Pons (tissue), 1 donor: ENCODE measurements at places on chromosomes 7 and 10.
A peak's percentile ranks its signal among the peaks of the same experiment; 100 is the strongest.

- DNase-seq, result no peak
These were observed 59.8 kb downstream of the CPVL start for GRCh38 chr7:29086545-29086944.

GRCh38 chr7:113856010-113856409 is 62.8 kb downstream of the PPP1R3A start:
- DNase-seq, result no peak

DNA sequence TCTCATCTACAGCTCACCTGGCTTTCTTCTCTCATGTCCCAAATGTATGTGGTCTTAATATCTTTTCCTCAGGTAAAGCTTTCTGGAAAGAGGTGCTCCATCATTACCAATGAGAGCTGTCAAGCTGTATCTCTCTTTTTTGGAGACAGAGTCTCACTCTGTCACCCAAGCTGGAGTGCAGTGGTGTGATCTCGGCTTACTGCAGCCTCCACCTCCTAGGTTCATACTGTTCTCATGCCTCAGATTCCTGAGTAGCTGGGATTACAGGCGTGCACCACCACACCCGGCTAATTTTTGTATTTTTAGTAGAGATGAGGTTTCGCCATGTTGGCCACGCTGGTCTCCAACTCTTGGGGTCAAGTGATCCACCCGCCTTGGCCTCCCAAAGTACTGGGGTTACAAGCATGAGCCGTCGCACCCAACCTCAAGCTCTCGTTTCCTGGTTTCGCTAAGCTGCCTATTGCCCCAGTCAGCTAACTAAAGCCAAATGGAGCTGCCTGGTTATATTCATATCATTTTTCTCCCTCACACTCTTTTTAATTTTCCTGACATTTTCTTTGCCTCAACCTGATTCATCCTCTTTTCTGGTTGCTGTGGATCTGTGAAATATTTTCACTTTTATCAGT is 60.5 kb downstream of the SUFU start:
- no peak for DNase-seq

DNA sequence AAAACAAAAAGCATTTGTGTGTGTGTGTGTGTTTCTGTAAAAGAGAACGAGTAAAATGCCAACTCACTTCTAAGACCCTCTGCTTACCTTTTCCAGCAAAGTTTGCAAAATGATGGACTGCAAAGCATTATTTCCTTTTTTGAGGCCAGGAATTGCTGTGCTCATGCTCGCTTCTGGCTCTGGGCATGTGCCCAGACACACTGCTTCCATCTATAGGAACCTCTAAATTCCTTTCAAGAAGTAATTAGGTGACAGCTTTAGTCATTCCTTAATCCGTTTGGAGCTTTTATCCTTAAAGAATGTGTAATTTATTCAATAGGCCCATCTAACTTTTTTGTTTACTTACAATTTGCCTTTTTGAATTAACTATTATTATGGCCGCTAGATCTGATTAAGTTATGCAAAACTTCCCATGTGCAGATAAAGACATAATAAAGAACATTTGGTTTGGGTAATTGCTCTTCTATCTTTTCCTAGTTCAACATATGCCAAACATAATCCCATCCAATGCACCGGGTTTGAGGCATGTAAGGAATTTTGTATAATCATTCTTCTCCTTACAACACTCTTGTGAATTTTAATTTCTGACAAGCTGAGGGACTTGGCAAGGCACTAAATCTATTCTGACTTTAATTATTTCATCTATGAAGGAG is 34.7 kb downstream of the A1CF start:
- DNase-seq, result no peak

- DNase-seq, result no peak
These were observed 111.1 kb upstream of the PDLIM1 start for GRCh38 chr10:95401704-95402469.

DNA sequence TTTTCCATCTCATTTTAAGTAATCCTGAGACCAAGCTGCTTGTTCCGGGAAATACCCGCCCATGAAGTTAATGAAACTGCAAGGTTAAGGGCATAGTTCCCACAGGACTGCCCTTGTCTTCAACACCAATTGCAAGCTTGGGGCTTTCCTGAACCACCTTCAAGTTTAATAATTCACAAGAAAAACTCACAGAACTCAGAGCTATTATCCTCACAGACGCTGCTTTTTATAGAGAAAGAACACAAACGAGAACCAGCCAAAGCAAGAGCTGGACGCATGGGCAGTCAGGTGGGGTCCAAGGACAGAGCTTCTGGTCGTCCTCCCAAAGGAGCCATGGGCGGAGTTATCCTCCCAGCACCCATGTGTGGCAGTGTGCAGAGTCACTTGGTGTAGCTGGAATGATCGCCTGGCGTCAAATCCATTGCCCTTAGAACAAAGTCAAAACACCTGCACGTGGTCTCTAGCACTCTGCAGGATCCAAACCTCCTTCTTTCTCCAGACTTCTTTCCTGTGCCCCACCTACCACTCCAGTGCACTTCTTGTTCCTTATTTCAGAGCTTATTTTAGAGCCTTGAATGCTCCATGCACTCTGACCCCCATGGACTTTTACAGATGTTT is 56.7 kb downstream of the SNX10 start:
- DNase-seq, result no peak

- no peak for DNase-seq
These were observed 40.2 kb downstream of the C10orf105 start for GRCh38 chr10:71679425-71679824.

DNA sequence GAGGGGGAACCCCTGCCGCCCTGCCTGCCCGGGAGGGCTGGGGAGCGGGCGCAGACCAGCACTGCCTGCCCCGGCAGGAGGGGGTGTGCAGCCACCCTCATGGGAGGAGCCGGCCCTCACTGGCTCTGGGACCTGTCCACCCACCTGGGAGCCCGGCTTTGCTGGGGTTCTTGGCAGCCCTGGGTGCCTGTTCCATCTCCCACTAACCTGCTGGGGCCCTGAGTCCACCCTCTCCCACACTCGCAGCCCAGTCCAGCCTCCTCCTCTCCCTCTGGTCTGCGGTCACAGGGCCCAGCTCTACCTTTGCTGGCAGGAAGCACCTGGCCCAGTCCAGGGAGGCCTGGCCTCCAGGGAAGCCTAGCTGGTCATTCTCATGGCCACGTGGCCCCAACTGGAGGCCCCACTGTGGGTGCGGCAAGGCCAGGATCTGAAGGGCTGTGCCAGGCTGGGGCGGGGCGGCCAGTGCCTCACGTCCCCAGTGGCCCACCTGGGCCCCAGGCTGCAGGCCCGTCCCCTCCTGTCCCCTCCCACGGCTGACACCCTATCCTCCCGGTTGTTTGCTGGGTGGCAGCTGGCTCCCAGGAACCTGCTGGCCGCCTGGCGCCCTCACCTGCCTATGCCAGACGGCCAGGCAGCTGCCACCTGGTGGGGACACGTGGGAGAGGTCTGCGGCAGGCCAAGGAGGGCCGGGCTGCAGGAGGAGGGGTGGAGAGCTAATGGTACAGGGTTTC is at the start of gene TMEM184A:
TMEM184A (minus strand) TSS at position 393 of the 731 bp plus-strand sequence. CDS start 721 bp downstream, outside the sequence.
- no peak for DNase-seq

DNA sequence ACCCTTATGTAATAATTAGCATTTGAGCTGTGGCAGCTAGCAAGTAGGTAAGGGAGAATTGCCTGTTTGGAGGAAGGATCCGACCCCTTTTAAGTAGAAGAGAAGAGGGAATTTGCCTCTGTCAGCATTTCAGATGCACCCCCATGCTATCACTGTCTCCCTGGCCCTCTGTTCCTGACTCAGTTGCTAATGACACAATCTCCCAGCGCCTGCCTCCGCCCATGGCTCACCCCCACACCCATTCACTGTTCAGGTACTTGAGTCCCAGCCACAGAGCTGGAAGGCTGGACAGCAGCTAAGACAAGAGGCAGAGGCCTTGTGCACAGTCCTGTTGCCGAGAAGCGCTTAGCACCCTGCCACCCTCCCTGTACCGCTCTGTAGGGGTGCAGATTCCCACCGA is 512.3 kb upstream of the GALNT17 start:
- DNase-seq, result no peak

- DNase-seq, result no peak
These were observed 702 bp upstream of the KAZALD1 start for GRCh38 chr10:101060951-101061623.

- DNase-seq, result no peak
These were observed 23.2 kb downstream of the RAPGEF5 start for GRCh38 chr7:22333680-22334141.

DNA sequence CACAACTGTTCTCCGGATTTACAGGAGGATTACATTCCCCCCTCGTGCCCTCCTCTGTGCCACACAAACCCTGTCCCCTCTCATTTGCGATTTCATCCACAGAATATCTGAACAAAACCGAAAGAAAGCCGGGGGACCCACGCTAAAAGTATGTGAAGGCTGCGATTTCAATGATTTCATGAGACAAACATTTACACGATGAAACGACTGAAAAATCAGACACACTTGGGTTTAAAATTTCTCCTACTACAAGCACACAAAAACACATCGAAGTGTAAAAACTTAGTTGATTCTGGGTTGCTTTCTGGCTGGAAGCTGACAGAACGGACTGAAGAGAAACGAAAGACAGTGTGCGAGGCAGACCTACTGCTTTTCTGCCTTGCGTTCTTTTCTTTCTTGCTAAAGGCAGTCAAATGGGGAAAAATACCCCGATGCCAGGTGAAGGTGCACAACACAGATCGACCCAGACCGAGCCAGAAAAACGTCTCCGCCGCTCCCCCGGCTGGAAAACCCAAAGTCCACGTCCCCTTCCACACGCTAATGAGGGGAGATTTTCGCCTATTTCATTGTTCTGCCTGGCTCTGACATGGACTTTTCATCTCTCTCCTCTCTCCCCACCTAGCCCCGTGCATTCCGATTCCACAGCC is 1.2 kb downstream of the HIPK2 start:
- DNase-seq, result peak; percentile 74

DNA sequence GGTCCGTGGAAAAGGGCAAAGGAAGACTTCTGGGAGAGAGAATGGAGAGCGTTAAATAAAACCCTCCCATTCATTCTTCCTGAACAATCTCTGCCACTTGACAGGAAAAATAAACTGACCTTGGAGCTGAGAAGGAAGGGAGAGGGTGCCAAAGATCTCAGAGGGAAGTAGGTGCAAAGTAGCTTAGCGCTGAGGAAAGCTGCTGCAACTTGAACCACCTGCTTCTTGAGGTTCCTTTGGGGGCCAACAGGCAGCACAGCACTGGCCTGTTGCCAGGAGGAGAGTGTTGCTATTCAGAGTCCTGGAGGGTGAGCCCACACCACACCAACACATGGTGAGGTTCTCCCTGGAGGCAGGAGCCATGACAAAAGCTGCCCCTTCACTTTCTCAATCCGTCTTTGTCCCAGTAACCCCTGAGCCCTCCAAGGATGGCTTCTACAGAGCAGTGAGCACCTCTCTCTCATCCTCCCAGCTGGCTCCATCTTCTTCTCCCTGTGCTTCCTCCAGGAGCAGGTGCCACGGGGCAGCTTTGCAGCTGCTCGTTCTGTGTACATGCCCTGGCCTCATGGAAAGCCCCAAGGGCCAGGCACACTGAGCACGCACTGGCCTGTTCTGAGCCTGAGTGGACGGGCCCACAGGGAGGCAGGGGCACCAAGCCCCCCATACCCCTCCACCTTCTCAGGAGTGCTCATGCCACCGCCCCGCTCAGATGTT is 101.3 kb downstream of the STRA8 start:
- no peak for DNase-seq

- no peak for DNase-seq
These were observed 62.4 kb downstream of the INHBA start for GRCh38 chr7:41640487-41640886.

GRCh38 chr10:124472071-124472470 is 10.4 kb downstream of the LHPP start:
- DNase-seq, result no peak

GRCh38 chr10:62109587-62110293 is 158.9 kb downstream of the RTKN2 start:
- DNase-seq, result peak; percentile 39

DNA sequence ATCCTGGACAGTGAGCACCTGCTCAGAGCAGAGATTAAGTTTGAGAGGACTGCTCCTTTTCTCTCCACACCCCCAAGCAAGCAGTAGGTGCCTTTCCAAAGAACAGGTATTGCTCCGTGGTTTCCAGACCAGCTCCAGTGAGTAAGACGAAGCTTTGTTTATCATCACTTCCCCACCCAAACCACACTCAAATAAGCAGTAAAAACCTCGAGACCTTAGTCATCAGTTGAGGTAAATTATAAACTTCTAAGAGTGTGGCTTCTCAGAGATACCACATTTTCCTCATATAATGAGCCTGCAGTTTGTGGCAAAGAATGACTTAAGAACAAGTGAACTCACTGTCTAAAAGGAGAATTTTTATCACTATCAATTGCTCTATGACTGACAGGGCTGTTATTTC is 50.0 kb upstream of the GRB10 start:
- DNase-seq, result no peak

DNA sequence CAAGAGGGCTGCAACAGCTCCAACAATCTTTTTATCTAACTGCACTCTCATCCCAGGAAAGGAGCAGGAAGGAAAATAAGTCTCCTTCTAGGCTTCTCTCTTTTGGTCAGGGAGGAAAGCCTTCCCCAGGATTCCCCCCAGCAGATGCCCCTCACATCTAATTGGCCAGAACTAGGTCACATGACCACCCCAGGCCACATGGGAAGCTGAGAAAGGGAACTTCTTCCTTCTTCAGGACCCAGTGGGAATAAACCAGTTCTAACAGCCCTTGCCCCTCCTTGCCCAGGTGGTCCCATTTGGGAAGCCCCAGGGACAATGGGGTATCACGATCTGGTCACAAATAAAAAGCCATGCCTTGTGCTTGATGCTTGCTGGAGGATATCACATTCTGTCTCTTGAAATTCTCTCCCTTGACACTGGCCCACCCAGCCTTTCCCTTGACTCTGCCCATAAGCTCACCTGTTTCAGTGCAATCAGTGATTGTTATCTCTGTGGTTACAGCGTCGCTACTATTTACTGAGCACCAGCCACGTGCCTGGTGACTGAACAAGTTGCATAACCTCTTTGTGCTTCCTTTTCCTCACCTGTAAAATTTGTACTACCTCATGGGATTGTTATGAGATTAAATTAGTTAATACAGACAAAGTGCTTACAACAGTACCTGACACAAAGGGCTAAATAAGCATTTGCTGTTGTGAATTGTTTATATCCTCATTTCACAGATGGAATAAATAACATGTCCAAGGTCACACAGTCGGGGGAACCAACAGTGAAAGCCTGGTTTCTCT is 9.0 kb upstream of the TACR2 start:
- no peak for DNase-seq

GRCh38 chr10:78914060-78914378 is 154.7 kb upstream of the ZMIZ1 start:
- no peak for DNase-seq

- DNase-seq, result peak; percentile 24
These were observed 212.7 kb upstream of the ZNF804B start for GRCh38 chr7:88546808-88547207.

DNA sequence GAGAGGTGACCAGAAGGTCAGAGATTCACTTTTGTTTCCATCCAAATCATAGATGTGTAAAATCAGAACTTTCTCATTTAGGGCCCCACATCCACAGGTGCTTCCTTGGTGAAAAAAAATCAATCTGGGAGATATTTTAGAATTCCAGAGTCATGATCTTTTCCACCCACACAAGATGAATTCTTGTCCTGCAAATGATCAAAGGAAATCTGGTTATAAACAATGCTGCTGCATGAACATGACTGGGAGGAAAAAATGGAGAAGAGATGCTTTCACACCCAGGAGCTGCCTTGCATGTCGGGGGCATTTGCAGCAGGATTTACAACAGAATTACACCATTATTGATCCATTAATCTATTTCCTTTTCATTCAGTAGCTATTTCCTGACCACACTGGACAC is 106.5 kb upstream of the TMEM72 start:
- DNase-seq, result no peak
